Hematopoietic multipotent progenitor cell treated with erythropoietin and hydrocortisone succinate and interleukin-3 and kit ligand, for 15 days (in vitro differentiated cells): ENCODE measurements at places on chromosomes 6 and 20.

DNA sequence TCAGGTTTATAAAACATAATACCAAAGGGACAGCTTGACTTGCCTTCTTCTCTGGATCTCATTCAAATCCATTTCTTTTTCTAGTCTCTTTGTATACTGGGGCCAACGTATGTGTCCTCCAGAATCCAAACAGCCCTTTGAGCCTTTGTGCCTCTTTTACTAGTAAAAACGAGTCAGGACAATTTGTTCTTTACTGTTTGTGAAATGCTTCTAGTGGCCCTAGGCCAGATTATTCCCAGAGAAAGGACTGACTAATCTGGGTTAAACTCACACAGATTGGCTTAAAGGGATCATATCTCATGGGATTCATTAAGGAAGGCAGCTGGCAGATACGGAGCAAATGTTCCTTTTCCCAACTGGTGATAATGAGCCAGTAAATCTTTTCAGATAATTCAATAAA lies 32.1 kb upstream of the MANEA start:
- DNase-seq: no peak

- DNase-seq: no peak
Measured at GRCh38 chr6:15386110-15386755, 140.4 kb downstream of the JARID2 start.

GRCh38 chr6:44117397-44118128 lies 9.7 kb downstream of the MRPL14 start:
- no peak for DNase-seq

- no peak for DNase-seq
Measured at GRCh38 chr6:126631363-126631762, 291.4 kb downstream of the CENPW start.

DNA sequence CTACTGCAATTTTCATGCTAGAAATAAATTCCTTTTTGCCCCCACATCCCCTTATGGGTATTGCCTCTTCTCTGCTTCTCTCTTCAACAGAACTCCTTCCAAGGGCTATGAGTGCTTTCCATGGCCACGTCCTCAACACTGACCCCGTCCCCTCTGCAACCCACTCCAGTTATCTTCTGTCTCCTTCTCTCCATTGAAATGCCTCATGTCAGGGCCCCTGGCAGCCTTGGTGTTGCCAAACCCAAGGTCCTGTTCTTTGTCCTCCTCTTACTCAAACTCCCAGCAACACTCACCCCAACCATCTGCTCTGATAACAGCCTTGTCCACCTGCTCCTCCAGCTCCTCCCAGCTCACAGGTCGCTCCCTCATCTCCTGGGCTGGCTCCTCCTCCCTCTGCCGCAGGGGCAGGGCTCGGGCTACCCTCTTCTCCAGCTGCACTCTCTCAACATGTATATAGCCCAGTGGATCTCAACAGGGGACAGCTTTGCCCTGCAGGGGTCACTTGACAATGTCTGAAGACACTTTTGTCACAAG lies 196.1 kb upstream of the QKI start:
- DNase-seq: no peak

DNA sequence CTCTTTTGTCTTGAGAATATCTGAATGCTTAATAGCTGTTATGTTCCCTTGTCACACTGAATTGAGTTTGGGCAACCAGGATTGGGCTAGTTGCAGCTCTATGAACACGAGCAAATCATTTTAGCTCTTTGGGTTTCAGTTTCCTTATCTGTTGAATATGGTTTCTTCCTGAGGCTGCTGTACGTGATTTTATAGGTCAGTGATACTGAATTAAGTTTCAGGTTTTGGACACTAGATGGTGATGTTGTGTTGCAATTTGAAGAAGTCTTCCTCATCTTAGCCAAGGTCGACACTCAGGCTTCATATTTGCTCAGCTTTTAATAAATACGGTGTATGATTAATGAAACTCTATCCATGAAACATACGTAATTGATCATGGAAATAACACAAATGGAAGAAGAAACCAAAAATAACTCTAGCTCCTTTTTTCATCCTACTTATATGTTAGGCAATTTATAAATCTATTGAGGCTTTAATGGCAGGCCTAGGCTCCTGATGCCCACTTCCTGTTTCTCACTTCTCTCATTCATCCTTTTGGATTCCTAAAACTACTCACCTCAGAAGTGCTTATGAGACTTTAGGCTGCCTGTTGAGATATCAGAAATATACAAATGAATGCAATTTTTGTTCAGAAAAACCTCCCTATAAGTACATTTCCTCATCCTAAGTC lies 354.1 kb upstream of the MAP3K7 start:
- DNase-seq: no peak

DNA sequence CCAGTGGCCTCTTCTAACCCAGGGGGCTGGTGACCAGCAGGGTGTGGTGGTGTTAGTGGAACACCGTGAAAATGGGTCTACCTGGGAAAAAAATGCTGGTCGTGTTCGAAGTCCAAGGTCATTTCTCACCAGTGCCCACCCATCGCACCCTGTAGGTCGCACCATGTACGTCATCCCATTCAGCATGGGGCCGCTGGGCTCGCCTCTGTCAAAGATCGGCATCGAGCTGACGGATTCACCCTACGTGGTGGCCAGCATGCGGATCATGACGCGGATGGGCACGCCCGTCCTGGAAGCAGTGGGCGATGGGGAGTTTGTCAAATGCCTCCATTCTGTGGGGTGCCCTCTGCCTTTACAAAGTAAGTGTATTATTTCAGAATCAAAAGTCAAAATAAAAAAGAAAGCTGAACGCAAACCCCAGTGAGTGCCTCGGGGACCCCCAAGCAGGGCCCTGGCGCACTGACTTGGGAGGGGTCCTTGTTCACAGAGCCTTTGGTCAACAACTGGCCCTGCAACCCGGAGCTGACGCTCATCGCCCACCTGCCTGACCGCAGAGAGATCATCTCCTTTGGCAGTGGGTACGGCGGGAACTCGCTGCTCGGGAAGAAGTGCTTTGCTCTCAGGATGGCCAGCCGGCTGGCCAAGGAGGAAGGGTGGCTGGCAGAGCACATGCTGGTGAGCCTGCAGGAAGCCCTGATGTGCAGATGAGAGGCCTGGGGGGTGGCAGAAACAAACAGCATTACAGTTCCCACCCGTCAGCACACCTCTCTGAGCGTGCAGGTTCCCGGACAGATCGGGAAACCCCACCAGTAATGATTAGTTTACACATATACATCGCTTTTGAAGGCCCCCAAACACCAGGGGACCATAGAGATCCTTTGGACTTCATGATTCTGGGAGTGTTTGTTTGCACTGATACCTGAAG lies 1.9 kb downstream of the PCK1 start:
- DNase-seq: no peak

GRCh38 chr6:39080246-39080875 lies 31.8 kb downstream of the GLP1R start:
- DNase-seq: no peak

GRCh38 chr6:52736145-52736544 lies 27.1 kb downstream of the GSTA2 start:
- DNase-seq: no peak

GRCh38 chr20:50762435-50763220 lies 31.2 kb downstream of the PARD6B start:
- DNase-seq: no peak

DNA sequence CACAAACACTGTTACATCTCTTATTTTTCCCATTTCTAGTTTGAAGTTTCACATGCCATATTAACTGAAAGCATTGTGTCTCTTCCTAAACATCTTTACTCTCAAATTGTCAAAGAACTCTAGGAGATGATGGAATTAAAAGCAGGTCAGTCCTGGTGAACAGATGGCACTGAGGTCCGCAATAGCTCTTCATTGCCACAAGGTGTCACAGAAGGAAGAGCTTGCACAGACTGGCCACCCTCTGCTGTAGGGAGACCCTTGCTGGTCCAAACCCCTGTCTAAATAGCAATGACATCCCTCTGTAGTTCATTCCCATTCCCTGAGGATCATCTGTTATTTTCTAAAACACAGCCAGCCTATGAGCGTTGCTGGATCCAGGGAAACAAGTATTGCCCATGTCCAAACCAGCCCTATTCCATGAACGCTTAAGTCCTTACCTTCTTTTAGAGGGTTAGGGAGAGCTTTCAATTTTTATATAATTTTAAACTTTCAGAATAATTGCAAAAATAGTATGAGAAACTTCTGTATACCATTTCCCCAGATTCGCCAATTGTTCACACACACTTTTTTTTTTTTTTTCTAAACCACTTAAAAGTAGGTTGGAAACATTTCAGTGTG lies 10.1 kb upstream of the HDAC2 start:
- no peak for DNase-seq

DNA sequence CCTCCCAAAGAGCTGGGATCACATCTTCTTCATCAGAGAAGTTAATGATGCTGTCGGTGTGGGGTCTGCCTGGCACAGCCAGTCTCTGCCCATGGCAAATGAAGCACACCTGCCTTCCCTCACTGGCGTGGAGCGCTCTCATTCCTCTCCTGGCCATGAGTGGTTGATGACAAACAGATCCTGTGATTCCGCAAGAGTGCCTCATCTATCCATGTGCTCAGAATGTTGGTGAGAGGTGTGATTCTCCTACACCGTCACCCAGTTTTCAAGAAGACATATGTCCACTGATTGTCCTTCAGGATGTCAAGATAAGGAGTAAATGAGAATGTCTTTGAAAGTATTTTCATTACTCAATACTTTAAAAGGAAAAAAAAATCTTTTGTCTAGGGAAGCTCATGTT lies 97.5 kb upstream of the GGTLC1 start:
- DNase-seq: no peak

DNA sequence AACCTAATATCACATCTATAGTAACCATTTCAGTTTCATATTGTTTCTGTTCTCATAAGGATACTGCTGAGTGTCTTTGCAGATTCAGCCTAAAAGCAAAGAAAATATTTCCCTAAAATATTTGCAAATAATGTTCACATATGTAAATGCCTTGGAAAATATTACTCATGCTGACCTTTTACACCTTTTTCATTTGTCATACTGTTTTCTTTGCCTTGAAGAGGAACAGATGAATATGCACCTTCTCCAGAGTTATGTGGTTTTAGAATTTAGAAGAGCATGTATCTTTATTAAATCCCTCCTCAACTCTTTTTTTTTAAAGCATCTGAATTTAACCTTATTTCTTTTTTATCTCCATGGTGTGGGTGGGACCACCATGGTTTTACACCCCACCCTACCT lies 32.5 kb downstream of the NDUFAF5 start:
- DNase-seq: no peak

DNA sequence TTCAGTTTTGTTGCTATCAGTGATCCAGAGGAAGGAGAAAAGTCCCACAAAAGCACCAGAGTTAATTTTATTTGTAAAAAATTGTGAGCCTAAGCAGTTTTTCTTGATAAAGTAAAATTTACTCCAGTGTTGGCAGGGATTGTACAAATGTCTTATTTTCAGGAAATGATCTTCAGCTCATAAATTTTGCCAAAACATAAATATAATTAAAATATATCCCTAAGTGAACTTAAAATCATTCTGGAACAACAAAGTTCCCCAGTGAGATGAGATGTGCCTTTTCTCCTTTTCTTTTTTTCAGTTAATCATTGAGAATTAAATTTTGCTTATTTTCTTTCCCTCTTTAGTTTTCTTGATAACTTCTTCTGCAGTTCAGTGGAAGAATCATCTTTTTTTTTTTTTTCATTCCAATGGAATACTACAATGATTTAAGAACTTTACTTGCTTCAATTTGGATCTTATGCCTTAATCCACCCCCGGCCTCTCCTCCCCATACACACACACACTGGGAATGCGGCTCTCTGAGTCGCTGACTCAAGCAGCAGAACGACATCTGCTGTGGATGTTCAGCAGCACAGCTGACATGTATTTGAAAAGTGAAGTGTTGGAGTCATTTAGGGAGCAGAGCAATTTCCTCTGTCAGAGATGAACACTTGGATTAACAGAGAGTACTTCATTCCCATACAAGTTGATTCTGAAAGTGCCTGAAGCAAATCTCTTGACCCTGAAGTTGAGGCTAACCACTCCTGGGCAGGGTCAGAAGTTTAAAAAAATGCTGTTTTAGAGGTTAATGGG lies 27.7 kb upstream of the LAMA4 start:
- DNase-seq: no peak

DNA sequence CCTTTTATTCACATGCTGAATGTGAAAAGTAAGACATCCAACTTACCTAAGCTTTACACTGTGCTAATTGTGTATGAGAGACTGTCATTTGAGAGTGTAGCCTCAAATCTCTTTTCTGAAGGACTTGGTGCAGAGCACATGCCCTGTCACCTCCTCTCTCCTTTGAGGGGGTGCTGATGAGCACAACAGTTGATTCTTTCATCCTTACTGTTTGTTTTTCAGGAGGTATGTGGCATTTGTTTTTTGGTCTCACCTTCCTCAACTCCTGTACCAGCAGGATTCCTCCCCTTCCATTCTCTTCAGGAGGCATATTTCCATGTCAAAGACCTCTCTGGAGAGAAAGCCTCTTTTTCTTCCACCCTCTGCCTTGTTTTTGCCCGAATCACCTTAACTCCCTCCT lies 252.6 kb upstream of the CITED2 start:
- no peak for DNase-seq

DNA sequence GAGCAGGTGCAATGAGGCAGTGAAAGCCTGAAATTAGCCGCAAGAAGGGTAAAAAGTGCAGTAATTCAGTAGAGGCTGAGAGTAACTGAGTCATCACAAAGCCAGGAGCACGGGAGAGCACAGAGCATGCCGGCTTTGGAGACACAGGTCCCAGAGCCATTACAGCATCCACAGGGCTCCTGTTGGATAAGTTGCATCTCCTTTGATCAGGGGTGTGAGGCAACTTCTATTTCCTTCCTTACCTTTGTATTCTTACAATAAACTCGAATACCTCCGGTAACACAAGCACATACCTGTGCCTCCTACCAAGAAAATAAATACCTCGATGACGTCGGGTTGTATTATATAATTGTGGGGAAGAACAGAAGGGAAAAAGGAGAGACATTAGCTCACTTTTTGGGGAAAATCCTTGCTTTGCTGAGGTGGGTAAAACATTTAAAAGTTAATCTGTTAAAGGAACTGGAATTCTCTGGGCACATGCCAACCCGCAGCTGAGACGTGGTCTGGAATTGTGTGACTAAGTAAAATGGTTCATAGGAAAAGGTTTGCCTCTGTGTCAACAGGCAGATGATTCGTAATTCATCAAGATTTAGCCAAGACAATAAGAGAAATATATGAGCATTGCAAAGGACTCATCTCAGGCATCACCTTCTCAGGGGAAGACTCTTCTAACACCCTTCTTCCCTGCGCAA lies 360.7 kb upstream of the ZFP64 start:
- DNase-seq: no peak

DNA sequence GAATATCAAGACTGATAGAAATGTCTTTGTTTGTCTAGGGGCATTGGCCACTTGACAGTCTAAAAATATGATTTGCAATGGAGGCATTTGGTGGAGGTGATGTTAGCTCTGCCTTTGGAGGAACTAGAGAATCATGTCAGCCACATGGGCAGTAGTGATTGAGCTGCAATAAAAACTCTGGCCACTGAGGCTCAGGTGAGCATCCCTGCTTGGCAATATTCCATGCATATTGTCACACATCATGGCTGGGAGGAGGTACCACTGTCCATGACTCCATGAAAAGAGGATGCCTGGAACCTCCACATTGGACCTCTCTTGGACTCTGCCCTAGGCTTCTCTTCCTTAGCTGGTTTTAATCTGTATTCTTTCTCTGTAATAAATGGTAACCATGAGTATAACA lies 10.6 kb upstream of the CD83 start:
- DNase-seq: no peak

- no peak for DNase-seq
Measured at GRCh38 chr6:105997482-105997881, 88.7 kb upstream of the PRDM1 start.

GRCh38 chr20:58461899-58462298 lies 53.3 kb downstream of the APCDD1L start:
- no peak for DNase-seq
